ENCODE measurements at places on chromosomes 13 and 19. TPM values are rescaled to one million over a fixed set of nuclear protein-coding genes. Genes with fewer than 3 reads are reported as not detected.

The ZNF177 gene
- total RNA-seq: 1.7 TPM

The ZNF835 gene
- total RNA-seq: 2.6 TPM

GRCh38 chr19:53088091-53088490, 15.1 kb downstream of the ZNF160 start:
- no peak for DNase-seq

DNA sequence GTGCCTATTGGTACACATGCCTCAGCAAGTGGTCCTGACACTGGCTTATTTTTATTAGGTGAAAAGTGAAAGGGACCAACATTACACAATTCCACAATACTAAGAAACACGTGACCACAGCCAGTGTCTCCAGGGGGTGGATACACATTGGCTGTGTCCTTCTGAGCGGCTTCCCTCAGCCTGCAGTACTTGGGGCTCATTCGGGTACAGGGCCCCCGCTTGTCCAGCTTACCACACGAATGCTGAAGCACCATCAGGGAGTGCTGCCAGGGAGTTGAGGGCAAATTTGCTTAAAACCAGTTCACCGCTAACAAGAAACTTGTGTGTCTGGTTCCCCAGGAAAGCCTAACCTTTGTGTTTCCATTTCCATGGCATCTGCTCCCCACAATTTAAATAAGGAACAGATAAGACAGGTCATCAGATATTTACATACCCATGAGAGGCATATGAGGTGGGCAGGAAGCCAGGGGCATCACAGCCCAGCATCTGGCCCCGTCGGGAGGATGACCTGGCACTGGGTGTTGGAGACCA, 23.3 kb downstream of the PBX4 start:
- peak; percentile 86 for DNase-seq

The ZSCAN22 gene
- total RNA-seq: 3.7 TPM

GRCh38 chr19:39544226-39544903, 4.4 kb upstream of the EID2 start:
- DNase-seq: peak; percentile 51

DNA sequence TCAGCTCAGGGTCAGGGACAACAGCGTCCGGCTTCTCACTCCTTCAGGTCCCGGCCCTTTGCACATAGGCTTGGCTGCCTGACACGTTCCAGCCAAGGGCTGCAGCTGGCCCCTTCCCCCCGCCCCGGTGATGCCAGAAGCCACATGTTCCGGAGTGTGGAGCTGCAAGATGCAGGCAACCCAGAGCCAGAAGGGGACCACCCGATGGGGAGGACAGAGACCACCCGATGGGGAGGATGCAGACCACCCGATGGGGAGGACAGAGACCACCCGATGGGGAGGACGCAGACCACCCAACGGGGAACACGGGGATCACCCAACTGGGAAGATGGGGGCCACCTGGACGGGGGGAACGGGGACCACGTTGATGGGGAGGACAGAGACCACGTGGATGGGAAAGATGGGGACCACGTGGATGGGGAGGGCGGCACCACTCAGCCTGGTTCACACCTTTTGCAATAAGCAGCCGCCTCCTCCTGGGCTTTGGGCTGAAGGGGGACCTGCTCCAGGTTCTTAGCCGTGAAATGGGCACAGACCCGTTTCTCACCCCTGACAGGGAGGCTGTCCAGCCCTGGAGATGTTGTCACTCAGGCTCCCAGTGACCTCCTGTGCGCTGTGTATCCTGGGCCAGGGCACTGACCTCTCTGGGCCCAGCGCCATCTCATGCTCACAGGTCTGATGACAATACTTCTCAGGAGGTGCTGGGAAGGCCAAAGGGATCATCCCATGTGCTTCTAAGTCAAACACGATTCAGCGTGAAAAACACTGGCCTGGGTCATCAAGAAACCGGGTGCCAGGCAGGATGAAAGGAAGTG, 34.5 kb downstream of the C13orf46 start:
- DNase-seq: no peak

GRCh38 chr13:27147530-27148170, 24.0 kb downstream of the USP12 start:
- no peak for DNase-seq

DNA sequence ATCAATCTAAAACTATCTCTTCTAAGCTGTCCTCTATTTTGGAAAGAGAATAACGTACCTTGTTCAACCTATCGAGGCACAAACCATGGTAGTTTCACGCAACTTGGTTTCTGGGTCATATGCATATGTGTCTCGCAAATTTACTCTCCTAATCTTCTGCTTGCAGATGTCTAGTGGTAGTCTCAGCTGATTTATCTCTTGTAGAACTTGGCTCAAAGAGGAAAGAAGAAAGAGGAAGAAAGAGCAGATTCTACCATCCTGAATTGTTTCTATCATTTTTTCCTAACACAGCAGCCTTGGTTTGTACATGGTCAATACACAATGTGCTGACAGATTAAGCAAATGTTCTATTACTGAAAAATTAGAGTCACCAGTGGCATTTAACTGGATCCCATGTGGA, 282.3 kb downstream of the SPRY2 start:
- DNase-seq: no peak

- DNase-seq: no peak
These were observed 10.0 kb upstream of the FLT3 start for GRCh38 chr13:28110414-28110813.

DNA sequence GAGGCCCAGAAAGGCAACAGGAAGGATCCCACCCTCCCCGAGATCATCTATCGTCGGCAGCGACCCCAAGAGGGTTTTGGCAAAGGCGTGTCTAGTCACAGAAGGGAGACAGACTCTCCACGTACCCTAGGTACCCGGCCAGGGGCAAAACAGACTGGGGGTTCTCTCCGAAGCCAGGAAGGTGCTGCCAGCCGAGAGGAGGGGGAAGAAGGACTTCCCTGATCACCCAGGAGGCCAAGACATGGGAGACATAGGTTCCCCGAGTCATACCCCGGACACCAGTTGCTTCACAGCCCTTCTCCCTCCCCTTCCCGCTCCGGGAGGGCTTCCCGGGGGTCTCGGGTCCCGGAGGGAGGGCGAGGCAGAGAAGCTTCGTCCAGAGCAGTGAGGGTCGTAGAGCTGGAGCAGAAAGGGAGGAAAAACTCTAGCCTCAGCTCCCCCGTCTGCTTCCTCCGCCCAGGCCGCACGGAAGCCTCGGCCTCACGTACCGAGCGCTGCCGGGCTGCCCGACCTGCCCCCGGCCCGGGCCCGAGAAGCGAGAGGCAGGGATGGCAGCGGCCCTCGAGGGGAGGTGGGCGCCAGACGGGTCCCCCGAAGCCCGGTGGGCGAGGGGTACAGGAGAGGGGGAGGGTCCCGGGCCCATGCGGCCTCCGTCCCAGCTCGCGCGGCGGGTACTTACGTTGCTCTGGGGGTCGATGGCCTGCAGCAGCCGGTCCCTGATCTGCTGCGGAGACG, 644 bp downstream of the MED26 start:
- DNase-seq: no peak

The ONECUT3 gene
- total RNA-seq: not detected

DNA sequence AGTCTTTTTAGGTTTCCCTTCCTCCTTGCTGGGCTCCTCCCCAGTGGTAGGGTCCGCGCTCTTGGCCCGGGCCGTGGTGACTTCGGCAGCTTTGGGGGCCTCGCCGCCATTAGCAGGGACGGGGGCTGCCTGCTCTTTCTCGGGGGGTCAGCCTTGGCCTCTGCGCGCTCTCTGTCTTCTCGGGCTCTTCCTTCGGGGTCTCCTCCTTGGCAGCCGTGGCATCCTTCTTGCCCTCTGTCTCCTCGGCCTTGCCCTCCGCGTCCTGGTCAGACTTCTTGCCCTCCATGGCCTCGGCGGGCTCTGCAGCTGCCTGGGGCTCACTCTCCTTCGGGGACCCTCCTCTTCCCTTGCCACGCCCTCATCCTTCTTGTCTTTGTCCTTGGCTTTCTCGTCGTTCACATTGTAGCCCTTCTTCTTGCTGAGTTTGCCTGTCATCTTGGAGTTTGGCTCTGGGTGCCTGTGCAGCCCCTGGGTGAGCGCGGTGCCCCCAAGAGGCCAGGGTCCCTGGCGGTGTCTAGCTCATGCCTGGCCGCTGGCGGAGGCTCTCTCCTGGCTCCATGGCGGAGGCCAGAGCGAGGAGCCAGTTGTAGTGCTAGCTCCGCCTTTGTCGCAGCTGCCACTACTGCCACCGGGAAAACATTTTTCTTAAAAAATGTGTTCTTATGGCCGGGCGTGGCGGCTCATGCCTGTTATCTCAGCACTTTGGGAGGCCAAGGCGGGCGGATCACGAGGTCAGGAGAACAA, 283.0 kb upstream of the SGCG start:
- DNase-seq: no peak

DNA sequence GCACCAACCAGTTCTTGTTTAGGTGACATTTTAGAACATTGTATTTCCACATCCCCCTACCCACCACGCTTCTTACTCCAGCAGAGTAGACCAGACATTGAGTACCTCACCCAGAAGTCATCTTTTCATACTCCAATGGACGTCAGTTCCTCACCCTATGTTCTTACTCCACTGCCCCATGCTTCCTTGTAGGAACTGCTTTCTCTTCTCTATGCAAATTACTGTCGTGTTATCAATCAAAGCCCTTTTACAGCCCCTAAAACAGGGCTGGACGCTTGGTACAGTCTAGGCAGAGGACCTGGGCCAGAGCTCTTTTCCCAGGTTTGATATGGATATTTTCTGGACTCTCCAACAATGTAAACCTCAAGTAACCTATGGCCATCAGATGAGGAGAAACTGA, 58.2 kb downstream of the USP12 start:
- no peak for DNase-seq

GRCh38 chr13:18949489-18949761, 232.2 kb downstream of the TUBA3C start:
- no peak for DNase-seq

DNA sequence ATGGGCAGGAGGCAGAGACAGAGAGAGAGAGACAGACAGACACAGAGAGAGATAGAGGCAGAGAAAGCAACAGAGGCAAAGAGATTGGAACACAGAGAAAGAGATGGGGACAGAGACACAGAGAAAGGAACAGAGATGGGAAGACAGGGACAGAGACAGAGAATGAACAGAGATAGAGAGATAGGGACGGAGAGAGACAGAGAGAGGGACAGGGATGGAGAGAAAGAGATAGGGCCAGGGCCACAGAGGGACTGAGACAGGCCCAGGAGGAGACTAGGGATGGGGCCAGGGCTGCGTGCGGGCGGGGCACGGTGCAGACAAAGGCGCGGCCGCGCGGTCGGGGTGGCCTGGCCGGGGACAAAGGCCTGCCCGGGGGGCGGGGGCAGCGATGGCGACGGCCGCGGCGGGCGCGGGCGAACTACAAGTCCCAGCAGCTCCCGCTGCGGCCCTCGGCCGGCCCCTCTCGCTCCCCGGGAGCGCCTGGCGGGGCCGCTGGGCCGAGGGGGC, at the start of gene ZNF358:
Gene ZNF358, plus strand, starts transcription at position 459 of the 507 bp plus-strand sequence. CDS start 3,140 bp downstream, outside the sequence.
- DNase-seq: peak; percentile 82

The GIPR gene
- 14.9 TPM for total RNA-seq

DNA sequence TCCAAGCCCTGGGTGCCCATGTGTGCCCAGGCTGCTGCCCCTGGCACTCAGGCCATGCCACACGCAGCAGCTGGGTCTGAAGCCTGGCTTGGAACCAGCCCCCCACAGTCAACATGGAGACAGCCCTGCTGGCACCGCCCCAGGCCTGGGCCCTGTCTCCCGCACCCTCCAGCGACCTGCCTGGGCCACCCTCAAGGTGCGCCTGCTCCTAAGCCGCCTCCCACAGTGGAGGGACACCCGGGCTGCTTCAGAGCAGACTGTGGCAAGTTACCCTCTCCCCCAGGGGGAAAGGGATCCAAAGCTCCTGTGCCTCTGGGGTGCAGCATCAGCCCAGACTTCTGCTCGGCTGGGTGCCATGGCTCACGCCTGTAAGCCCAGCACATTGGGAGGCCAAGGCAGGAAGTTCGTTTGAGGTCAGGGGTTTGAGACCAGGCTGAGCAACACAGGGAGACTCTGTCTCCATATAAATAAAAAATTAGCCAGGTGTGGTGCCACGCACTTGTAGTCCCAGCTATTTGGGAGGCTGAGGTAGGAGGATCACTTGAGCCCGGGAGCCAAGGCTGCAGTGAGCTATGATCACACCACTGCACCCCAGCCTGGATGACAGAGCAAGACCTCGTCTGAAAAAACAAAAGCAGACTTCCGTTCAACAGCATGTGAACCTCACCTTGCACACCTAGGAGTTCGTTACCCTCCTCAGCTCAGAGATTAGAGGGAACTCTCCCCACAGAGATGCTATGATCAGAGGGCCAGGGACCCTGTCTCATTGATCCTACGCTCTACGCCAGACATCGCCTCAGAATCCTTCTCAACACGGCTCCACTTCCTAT, 15.6 kb downstream of the ELL start:
- no peak for DNase-seq

GRCh38 chr13:96858133-96858826, 136.0 kb downstream of the OXGR1 start:
- no peak for DNase-seq

- no peak for DNase-seq
These were observed 238.3 kb upstream of the KLF12 start for GRCh38 chr13:74372511-74372910.

The TMIGD2 gene
- total RNA-seq: 1.7 TPM
